ENCODE measurements at places on chromosomes 1 and 21.
A peak's percentile ranks its signal among the peaks of the same experiment; 100 is the strongest.

DNA sequence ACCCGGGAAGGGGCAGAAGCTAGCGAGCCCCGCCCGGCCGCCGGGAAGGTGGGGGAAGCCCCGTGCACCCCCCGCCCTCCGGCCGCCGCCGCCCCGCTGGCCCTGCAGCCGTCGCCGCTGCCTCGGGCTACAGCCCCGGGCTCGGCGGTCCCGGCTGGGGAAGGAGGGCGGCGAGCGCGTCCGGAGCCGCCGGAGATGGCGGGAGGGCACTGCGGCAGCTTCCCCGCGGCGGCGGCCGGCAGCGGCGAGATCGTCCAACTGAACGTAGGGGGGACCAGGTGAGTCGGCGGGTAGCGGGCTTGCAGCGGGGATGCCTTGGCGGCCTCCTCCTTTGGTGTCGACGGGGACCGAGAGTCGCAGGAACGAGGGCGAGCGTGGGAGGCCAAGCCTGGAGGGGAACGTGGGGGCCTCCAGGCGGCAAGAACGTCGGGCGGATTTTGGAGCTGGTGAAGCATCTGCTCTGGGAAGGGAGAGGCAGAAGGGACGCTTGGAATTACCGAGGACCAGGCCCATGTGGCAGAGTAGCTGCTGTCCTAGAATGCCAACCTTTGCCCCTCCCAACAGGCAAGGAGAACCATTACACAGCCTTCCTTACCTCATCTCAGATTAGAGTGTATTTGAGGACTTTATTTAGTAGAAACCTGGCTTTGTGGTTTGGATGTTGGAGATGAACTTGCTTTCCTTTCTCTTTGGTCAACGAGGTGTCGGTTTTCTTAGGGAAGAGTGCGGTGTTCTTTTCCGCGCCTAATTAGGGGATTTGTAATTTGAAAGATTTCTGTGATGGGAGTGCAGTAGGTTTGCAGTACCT is 591 bp downstream of the KCTD3 start:
- DNase-seq: peak; percentile 70

DNA sequence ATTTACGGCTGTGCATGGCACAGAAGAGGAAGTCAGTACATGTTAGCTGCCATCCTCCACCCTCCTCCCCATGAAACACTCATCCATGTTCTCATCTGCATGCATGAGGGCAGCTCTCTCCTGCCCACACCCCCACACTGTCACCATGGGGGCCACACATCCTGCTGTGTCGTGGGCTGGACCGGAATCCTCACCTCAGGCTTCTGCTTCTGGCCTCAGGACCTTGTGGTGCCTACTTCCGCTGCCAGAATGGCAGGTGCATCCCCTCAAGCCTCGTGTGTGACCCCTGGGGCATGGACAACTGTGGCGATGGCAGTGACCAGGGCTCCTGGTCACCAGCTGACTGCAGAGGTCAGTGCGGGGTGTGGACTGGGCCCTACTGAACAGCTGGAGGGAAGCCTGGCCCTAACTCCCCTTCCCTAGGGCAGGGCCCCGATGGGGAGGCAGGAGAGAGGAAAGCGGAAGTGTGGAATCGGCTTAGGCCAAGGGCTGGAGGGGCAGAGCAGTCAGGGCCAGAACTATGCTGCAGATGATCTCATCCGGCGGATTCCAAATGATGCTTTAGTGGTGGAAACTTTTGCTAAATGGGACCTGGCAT is 3.8 kb downstream of the LDLRAD2 start:
- no peak for DNase-seq

GRCh38 chr1:178093951-178094738 is at the start of gene RASAL2:
TSS of gene RASAL2 (plus strand) at chr1:178094104. CDS start at chr1:178094493, 389 bp downstream.
- DNase-seq: peak; percentile 55

DNA sequence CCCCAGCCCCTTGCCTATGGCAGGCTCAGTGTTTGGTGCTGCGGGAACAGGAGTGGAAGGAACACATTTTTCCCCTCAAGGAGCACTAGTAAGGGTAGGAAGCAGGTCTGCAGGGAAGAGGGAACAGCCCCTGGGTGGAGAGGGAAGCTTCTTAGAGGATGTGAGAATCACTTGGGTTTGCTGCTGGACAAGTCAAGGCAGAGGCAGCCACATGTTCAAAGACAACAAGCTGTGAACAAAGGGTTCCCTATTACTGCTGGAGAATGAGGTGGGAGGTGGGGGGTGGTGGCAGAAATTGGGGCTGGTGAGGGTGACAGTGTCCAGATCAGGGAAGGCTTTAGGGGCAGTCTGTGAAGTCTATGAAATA is 24.8 kb upstream of the CITED4 start:
- DNase-seq: no peak

GRCh38 chr1:186492531-186493291 is 31.8 kb upstream of the PDC start:
- DNase-seq: no peak

DNA sequence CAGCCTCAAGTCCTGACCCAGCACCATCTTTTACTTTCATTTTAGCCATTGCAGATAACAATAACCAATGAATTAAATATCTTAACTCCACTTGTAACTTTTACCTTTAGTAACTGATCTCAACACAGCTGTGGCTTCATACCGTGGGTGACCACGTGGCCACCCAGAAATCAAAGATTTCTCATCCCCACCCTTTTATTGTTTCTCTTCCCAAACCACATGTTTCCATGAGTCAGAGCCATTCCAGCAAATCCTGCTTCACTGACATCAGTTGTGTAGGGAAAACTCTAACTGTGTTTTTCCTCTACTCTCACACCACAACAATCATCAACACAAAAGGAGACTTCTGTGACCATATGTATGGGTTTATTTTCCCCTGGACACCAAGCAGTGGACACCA is 25.1 kb upstream of the BRDT start:
- DNase-seq: no peak

DNA sequence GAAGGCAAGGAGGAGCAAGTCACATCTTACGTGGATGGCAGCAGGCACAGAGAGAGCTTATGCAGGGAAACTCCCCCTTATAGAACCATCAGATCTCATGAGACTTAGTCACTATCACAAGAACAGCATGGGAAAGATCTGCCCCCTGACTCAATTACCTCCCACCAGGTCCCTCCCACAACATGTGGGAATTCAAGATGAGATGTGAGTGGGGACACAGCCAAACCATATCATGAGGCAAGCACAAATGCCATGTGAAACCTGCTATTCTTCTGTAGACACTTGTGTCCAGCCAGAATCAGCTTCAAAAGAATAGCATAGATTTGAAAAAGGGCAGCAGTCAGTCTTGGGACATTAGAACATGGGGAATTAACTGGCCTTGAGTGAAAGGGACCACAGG is 32.2 kb upstream of the UBE2U start:
- DNase-seq: no peak

DNA sequence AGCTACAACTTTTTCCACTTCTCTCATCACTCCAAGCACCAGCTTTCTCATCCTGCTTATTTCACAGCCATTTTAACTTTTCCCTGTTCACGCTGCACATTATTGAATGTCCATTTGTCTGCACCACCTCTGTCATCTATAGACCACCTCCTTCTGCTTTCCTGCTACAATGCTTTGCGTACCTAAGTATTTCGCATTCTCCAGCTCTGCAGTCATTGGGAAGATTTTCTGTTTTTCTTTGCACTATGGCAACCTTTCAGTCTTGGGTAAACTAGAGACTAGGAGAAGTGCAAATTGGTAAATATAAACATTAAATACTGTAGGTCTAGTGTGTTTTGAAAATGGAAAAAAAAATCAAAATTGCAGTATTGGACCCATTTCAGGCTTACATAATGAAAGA is 835 bp downstream of the CCDC30 start:
- DNase-seq: no peak

DNA sequence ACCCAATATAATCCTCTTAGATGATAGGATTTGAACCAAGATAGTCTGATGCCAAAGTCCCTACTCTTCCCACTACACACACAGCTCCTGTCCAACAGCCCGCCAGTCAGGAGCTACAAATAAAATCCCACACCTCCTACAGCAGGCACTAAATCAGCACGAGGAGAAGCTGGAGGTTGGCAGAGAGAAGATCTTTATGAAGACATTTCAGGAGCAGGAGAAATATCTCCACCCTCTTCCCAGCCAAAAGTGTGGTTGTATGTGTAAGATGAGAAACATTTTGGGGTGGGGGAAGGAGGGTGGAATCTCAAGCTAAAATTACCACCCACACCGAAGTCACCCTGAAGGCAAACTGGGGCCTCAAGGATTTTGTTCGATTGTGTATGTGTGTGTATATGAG is 54.5 kb downstream of the PLXNA2 start:
- DNase-seq: no peak

DNA sequence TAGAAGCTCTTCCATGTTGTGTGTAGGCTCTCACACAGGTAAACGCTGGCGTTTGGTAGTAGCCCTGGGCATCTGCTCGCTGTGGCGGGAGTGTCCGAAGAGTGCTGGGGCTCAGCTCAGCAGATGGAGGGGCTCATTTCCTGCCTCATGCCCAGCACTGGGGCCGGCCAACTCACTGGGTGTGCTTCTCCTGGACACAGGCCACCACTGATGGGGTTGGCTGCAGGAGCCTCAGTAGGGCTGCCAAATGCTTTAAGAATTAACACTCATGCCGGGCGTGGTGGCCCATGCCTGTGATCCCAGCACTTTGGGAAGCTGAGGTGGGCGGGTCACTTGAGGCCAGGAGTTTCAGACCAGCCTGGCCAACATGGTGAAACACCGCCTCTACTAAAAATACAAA is 20.9 kb downstream of the UQCRHL start:
- no peak for DNase-seq

All from A673 (cell line).